ENCODE measurements at places on chromosomes 2 and 18.

DNA sequence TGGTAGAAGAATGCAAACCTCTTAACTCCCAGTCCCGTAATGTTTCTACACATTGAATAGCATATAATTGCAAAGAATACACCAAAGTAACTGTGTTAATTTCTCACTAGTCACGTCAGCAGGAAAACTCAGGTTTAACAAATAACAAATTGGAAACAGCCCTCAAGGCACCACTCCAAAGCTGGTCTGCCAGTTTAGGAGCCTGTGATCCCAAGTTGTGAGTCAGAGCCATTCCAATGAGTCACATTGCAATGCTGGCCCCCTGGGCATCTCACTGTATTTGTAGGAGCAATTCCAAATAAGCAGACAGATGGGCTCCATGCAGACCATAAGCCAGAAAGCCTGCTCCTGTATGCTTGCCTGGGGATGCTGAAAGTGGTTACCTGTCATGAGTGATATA lies 143.2 kb upstream of the SETBP1 start:
- DNase-seq: no peak

DNA sequence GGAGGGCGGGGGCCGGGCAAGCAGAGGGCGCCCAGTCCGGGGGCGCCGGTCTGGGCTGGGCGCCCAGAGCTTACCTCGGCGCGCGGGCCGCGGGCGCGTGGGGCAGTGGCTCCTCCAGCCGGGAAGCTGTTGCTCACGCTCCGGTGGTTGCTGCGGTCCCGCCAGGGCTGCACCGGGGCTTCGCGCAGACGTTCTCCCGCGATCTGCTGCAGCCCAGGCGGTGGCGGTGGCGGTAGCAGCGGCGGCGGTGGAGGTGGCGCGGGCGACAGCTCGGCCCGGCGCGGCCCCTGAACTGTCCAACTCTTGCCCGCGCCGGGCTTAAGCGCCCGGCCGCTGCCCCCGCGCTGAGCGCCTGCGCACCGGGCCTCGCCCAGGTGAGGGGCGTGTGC lies 391 bp downstream of the ZNF385B start:
- no peak for DNase-seq

DNA sequence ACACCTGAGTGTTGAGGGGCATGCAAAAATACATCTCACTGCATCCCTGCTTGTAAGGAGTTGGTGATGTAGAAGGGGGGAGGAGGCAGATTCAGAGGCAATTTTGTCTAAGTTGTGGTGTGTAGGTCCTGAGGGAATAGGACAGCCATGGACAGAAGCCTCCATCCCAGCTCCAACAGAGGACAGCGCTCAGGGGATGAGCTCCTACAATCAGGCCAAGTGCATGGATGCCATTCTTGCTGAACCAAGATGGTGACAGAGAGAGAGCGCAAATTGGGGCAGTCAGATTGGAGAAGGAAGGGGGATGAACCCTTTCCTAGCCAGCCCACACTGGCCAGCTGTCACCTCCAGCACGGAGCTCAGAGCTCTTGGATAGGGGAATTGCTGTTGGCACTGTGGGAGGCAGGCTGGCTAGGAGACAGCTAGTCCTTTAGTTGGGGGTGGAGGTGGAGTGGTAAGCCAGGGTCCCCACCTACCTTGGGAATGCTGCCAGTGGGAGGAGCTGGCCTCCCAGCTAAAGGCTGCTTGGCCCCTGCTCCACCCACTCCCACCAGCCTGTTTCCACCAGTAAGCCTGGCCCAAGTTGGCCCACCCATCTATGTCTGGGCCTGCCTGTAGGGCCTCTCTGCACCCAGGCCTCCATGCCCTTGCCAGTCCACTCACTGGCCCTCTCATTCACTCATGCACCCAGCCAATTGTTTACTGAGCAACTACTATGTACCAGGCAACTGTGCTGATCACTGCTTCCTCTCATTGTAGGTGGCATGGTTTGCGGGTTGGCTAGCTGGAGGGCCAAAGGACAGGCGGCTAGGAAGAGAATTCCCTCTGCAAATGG lies 2.5 kb upstream of the PER2 start:
- DNase-seq: no peak

GRCh38 chr2:53098696-53099078 lies 668.9 kb upstream of the CHAC2 start:
- DNase-seq: no peak

DNA sequence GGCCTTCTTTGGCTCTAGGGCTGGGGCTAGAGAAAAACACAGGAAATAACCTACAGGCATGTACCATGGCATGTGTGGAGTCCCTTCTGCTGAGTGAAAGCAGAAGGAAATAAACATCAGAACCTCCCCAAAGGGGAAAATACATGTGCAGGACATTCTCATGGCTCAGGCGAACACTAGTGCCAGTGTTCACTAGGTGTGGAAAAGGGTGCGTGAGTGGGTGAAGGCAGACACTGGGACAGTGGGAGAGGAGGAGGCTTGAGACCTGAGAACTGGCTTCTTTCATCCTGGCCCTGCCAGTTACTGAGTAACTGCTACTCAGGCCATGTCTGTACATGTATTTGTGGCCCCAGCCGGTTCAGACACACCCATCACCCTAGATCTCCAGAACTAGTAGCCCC lies 268.2 kb downstream of the PRKCE start:
- no peak for DNase-seq

DNA sequence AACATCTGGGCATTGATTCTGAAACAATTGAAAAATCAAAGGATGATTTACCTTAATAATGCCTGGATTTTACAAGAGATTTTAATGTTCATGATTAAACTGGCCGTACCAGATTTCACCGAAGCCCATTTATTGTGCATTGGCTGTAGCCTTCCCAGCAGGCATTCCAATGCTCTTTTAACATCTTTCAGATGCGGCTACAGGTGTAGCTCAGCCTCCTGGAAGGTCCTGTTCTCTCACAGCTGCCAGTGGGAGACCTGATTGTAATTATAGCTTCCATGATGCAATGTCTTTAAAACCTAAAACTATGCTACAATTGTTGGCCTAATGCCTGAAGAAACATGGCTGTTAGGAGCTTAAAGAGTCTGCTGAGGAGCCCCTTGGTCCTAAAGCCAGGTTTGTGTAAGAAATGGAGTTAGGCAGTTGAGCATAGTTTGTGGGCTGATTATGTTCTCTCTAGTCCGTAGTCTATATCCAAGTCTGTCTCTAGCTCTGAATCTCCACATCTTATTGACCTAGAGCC lies 147.4 kb downstream of the CERS6 start:
- no peak for DNase-seq

DNA sequence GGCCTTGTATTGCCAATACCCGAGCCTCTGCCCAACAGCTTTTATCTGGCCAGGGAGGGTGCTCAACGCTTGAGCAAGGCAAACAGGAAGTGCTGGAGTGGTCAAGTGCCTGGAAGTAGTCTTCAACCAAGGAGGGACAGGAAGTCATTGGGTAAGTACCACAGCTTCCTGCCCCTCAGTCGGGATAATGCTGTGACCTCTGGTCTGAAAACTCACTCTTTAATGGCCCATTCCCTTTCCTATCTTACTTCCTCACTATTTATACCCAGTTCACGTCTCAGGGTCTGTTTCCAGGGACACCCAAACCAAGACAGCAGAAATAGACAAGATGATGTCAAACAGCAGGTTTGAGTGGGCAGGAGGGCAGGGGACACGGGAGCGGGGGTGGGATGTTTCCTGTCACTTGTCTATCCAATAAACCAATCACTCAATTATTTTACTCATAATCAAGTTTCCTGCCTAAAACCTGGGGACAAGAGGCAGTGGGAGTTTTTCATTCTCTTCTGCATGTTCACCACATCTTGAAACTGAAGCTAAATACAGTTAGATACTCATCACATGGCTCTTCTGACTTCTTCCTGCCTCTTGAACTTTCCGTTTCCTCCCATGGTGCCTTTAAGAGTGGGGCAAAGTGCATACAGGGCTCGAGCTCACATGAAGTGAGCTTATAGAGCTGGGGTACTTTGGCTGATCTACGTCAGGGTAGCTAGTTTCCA lies 68.9 kb upstream of the CAB39 start:
- DNase-seq: peak; percentile 70

- DNase-seq: no peak
Observed at GRCh38 chr2:75284345-75284744, 85.0 kb upstream of the TACR1 start.

- no peak for DNase-seq
Observed at GRCh38 chr2:217307023-217307422, 447.2 kb upstream of the TNP1 start.

GRCh38 chr2:10659898-10660568 lies 29.7 kb downstream of the NOL10 start:
- DNase-seq: no peak

GRCh38 chr2:204706939-204707338 lies 161.7 kb downstream of the PARD3B start:
- no peak for DNase-seq

- no peak for DNase-seq
Observed at GRCh38 chr2:217166241-217166850, 306.5 kb upstream of the TNP1 start.

DNA sequence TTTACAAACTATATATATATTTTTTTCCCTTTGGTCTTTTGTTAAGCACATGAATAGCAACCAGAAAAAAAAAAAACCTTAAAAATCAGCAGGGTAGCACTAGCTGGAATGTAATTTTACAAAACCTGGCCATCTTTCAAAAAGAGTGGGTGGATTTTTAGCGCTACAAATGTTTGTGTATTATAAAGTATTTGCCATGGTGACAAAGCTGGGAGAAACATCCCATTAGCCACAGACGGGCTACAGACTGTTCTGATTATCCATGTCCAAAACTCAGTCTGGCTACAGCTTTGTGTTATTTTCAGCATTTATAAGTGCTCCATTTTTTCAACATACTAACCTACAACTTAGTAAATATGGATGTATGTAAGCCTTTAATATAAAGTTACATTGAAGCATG lies 249.5 kb upstream of the TANK start:
- DNase-seq: no peak

GRCh38 chr18:24991141-24992060 lies 360.6 kb downstream of the ZNF521 start:
- no peak for DNase-seq

- DNase-seq: no peak
Observed at GRCh38 chr18:68940039-68940438, 142.2 kb downstream of the CCDC102B start.

- no peak for DNase-seq
Observed at GRCh38 chr2:206603243-206603642, 39.0 kb upstream of the FAM237A start.

DNA sequence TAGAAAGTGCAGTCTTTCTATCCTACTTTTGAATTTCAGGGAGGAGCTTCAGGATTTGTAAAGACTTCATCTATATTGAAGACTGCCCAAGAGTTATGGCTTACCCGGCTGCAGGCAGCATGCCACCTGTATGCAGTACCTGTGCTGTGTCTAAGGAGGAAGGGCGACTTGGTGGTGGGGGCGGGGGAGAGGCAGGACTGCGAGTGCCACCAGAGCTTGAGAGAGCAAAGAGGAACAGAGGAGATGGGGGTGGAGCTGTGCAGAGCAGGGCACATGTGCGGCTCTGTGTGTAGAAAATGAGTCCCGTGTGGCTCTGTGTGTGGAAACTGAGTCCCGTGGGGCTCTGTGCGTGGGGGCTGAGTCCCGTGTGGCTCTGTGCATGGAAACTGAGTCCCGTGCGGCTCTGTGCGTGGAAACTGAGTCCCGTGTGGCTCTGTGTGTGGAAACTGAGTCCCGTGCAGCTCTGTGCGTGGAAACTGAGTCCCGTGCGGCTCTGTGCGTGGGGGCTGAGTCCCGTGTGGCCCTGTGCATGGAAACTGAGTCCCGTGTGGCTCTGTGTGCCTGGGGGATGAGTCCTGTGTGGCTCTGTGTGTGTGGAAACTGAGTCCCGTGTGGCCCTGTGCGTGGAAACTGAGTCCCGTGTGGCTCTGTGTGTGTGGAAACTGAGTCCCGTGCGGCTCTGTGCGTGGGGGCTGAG lies 43.2 kb downstream of the LDLRAD4 start:
- no peak for DNase-seq

DNA sequence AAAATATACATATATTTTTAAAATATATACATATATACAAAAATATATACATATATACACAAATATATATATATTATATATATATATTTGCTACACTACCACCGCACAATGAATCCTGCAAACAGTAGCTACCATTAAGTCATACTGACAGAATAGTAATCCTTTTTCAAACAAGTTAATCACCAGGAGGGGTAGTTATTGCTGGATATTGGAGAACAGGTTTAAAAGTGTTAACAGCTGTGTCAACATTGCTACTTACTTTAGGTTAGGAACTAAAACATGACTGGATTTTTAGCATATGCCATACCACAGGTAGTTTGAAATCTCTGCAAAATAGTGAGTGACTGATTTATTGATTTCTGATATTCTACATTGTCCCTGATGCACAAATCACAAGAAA lies 529.1 kb upstream of the CDH7 start:
- no peak for DNase-seq

DNA sequence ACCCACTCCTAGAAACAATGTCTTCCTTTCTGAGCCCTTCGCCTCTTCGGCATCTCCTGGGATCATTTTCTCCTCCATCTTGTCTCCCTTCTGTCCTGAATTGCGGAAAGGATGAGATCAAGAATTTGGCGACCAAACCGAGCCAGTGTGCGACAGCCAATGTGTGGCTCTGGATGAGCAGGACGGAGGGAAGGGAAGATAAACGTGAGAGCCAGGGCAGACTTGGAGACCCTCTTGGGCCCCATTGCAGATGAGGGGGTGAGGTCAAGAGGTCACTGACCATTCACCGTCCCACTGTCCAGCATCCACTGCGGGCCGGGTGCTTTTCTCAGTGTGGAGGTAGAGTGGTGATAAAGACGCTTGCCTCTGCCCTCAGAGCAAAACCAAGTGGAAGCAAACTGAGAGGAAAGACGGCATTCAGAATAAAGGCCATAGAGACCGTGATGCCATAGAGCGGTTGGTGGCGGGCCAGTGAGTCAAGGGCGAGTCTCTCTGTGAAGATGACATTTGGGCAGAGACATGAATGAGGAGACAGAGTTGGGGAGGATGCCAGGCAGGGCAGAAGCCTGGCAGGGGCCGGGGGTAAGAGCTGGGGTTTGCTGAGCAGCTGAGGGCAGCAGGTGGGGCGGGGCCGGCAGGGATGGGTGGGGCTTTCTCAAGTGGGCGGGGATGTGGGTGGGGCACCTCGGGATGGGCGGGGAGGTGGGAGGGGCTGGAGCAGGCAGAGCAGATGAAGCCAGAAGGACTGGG lies 55.6 kb downstream of the ACAA2 start:
- no peak for DNase-seq

- no peak for DNase-seq
Observed at GRCh38 chr2:21890041-21890440, 766.3 kb downstream of the TDRD15 start.

- DNase-seq: no peak
Observed at GRCh38 chr2:140177086-140177485, 1396.9 kb upstream of the NXPH2 start.
